ENCODE measurements at places on chromosomes 12 and 14. TPM values are rescaled to one million over a fixed set of nuclear protein-coding genes. Genes with fewer than 3 reads are reported as not detected.

Gene NDRG2
- 259 TPM for total RNA-seq

GRCh38 chr12:130461839-130462557 is 124.3 kb downstream of the PIWIL1 start:
- no peak overlapping the region for H3K27ac ChIP-seq
- peaks cover 4% of the 10 kb centered on the region for H3K27me3 ChIP-seq
- DNase-seq = no peak
- H3K36me3 ChIP-seq = no peaks in the 10 kb centered on the region

Gene GALNT16
- total RNA-seq = 71.3 TPM

GRCh38 chr14:100267990-100268389 is 29.0 kb downstream of the YY1 start:
- DNase-seq = no peak
- H3K27me3 ChIP-seq = no peaks in the 10 kb centered on the region
- peaks cover 29% of the 10 kb centered on the region for H3K4me1 ChIP-seq
- no peak overlapping the region for H3K4me3 ChIP-seq

GRCh38 chr12:561908-562593 is 101.2 kb downstream of the NINJ2 start:
- no peaks in the 10 kb centered on the region for H3K36me3 ChIP-seq
- peak overlapping the region; percentile 45 for H3K27ac ChIP-seq
- H3K27me3 ChIP-seq = no peaks in the 10 kb centered on the region
- H3K4me3 ChIP-seq = peak overlapping the region; percentile 24
- no peak for DNase-seq
- peaks cover 5% of the 10 kb centered on the region for H3K4me1 ChIP-seq

Gene POTEM
- total RNA-seq = not detected

DNA sequence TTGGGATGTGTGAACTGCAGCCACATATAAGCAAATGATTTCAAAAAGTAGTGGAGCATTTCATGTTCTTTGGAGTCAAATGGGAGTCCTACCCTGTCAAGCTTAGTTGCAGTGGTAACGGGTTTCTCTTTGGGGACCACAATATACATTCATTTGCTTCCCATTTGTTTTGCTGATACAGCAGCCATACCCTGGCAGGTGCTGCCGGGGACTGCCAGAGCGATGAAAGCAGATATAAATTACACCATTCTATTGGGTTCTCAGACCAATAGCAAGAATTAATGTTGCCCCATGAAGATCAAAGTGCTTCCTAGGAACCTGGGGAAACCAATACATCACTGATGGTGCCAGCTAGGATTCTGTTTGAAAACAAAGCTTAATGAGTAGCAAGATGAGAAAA is 1621.5 kb upstream of the FLRT2 start:
- no peaks in the 10 kb centered on the region for H3K36me3 ChIP-seq
- DNase-seq = no peak
- no peak overlapping the region for H3K27ac ChIP-seq
- H3K4me1 ChIP-seq = no peaks in the 10 kb centered on the region
- no peaks in the 10 kb centered on the region for H3K27me3 ChIP-seq

Gene SERPINA10
- not detected for total RNA-seq

GRCh38 chr12:58139894-58140293 is 198.5 kb downstream of the ATP23 start:
- no peaks in the 10 kb centered on the region for H3K27me3 ChIP-seq
- no peak overlapping the region for H3K4me3 ChIP-seq
- DNase-seq = no peak
- H3K36me3 ChIP-seq = no peaks in the 10 kb centered on the region
- no peak overlapping the region for H3K27ac ChIP-seq

Gene DDIT3
- total RNA-seq = 19.1 TPM

Gene LTBP2
- 28.0 TPM for total RNA-seq

Gene ADSS1
- 159 TPM for total RNA-seq

GRCh38 chr14:50619569-50620141 is 48.5 kb downstream of the SAV1 start:
- DNase-seq = no peak
- H3K4me1 ChIP-seq = no peaks in the 10 kb centered on the region
- H3K27me3 ChIP-seq = no peaks in the 10 kb centered on the region
- no peak overlapping the region for H3K4me3 ChIP-seq

Gene MGP
- 263 TPM for total RNA-seq

GRCh38 chr14:22648506-22648905 is 4.4 kb upstream of the OR6J1 start:
- no peaks in the 10 kb centered on the region for H3K4me1 ChIP-seq
- H3K27ac ChIP-seq = no peak overlapping the region
- H3K27me3 ChIP-seq = no peaks in the 10 kb centered on the region
- H3K36me3 ChIP-seq = no peaks in the 10 kb centered on the region
- no peak overlapping the region for H3K4me3 ChIP-seq

Gene TMEM106C
- total RNA-seq = 40.2 TPM

GRCh38 chr12:91984556-91984955 is 161.1 kb downstream of the BTG1 start:
- H3K36me3 ChIP-seq = no peaks in the 10 kb centered on the region
- H3K4me3 ChIP-seq = no peak overlapping the region
- DNase-seq = no peak
- H3K27ac ChIP-seq = no peak overlapping the region
- no peaks in the 10 kb centered on the region for H3K27me3 ChIP-seq

DNA sequence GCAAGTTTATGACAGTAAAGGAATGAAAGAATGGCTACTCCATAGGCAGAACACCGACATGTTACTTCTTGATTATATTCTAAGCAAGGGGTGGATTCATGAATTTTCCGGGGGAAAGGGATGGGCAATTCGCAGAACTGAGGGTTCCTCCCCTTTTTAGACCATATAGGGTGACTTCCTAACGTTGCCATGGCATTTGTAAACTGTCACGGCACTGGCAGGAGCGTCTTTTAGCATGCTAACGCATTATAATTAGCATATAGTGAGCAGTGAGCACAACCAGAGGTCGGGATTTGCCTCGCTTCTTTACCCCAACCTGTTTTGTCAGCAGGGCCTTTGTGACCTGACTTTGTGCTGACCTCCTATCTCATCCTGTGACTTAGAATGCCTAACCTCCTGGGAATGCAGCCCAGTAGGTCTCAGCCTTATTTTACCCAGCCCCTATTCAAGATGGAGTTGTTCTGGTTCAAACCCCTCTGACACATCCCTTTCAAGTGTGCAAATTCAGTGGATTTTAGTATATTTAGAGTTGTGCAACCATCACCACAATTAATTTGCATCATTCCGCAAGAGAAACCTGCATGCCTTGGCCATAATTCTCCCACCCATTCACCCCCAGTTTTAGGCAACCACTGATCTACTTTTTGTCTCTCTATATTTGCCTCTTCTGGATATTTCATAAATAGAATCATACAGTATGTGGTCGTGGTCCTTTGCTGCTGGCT is 27.4 kb downstream of the PALS1 start:
- peak overlapping the region; percentile 30 for H3K4me3 ChIP-seq
- no peak for DNase-seq
- H3K27ac ChIP-seq = no peak overlapping the region
- H3K27me3 ChIP-seq = no peaks in the 10 kb centered on the region
- peaks cover 46% of the 10 kb centered on the region for H3K4me1 ChIP-seq

Gene LRRC9
- total RNA-seq = 0.42 TPM

- H3K27ac ChIP-seq = peak overlapping the region; percentile 99
- H3K4me1 ChIP-seq = peaks cover 45% of the 10 kb centered on the region
- no peaks in the 10 kb centered on the region for H3K36me3 ChIP-seq
Observed at GRCh38 chr12:26938701-26939062, 412 bp downstream of the FGFR1OP2 start.

GRCh38 chr12:96383991-96384390 is 16.2 kb downstream of the CDK17 start:
- peaks cover 71% of the 10 kb centered on the region for H3K4me1 ChIP-seq
- H3K4me3 ChIP-seq = no peak overlapping the region
- no peak for DNase-seq
- H3K36me3 ChIP-seq = no peaks in the 10 kb centered on the region

Gene DBX2
- total RNA-seq = 0.07 TPM

- H3K27me3 ChIP-seq = peaks cover 3% of the 10 kb centered on the region
- no peaks in the 10 kb centered on the region for H3K36me3 ChIP-seq
- no peak for DNase-seq
- H3K4me3 ChIP-seq = peak within 1 kb of the TSS; percentile 60
- no peaks in the 10 kb centered on the region for H3K4me1 ChIP-seq
Observed at GRCh38 chr12:122182887-122183587, at the start of gene LRRC43. LRRC43 (plus strand) TSS chr12:122183123; CDS start chr12:122183145, 22 bp downstream.

DNA sequence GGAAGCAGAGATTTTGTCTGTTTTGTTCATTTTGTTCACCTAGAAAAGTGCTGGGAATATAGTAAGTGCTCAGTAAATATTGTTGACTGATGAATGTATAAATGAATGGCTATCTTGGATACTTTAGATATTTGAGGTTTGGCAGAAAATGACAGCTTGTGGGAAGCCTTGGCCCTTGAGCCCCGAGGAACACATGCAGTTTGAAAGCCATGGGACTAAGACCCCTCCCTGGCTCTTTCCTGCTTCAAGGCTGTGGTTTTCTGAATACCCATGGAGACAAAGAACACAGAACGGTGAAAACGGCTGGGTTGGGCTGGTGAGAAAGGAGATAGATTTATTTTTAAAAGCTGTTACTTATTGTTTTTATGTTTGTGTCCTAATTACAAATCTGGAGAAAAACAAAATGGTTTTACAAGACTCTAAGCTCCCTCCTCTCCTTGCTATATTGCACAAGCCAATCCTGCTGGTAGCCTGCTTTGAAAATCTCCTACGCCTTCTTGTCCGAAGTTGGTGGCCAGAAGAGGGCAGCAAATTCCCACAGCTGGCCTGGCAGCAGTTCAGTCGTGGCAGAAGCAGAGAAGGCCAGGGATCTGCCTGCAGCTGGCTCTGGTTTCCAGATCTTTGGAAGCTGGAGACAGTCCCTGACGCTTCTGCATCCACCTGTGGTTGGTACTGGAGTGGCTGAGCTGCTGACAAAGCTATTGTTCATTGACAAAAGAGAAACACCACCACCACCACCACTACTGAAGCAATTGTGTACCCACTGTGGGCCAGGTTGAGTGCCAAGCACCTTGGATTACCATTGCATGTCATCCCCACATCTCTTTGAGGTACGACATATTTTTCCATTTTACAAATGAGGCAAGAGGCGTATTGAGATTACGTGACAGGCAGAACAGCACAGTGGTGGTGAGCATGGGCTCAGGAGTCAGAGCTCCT is 5.2 kb upstream of the KRT85 start:
- no peak overlapping the region for H3K27ac ChIP-seq
- H3K4me3 ChIP-seq = no peak overlapping the region
- no peaks in the 10 kb centered on the region for H3K36me3 ChIP-seq
- peak; percentile 75 for DNase-seq
- peaks cover 18% of the 10 kb centered on the region for H3K27me3 ChIP-seq
- no peaks in the 10 kb centered on the region for H3K4me1 ChIP-seq

DNA sequence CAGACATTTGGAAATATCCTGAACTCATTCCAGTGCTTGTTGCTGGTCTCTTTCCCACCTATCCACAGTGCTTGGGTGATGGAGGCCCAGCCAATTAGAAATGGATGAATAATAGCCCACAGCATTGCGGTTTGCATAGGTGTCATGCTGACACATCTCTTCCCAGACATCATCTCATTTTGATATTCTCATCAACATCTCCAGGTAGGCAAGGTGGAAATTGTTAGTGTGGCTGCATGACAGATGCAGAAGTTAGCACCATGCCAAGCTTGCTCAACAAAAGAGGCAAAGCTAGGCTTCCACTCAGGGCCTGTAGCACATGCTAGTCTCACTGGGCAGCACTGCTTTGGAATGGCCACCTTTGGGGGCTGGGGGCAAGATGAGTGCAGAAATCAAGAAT is 1118.9 kb downstream of the VRK1 start:
- no peak overlapping the region for H3K4me3 ChIP-seq
- no peaks in the 10 kb centered on the region for H3K36me3 ChIP-seq
- DNase-seq = no peak
- no peak overlapping the region for H3K27ac ChIP-seq

Gene PLEKHD1
- total RNA-seq = 0.07 TPM

DNA sequence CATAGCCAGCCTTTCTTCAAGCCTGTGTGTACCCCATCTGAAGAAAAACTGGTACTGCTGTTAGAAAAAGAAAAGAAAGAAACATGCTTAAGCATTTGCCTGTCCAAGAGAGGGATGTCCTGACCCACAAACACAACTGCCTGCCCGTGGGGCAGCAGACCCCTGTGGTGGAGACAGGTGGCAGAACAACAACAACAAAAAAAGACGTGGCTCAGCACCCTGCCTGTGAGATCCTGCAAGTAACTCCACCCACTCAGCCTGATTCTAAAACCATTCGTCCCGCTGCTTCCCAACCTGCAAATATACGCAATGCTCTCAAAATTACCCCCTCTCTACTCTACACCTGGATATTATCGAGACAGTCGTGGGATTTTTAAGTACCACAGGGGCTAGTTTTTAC is 64.9 kb upstream of the ZDHHC17 start:
- H3K36me3 ChIP-seq = no peaks in the 10 kb centered on the region
- peaks cover 5% of the 10 kb centered on the region for H3K4me1 ChIP-seq
- DNase-seq = no peak
- H3K27me3 ChIP-seq = no peaks in the 10 kb centered on the region
- H3K27ac ChIP-seq = no peak overlapping the region

Measured in heart right ventricle (tissue), 16 donors.